Naive thymus-derived CD8-positive, alpha-beta T cell (primary cell): ENCODE measurements at places on chromosomes 16 and 17. TPM values are rescaled to one million over a fixed set of nuclear protein-coding genes. Genes with fewer than 3 reads are reported as not detected.

DNA sequence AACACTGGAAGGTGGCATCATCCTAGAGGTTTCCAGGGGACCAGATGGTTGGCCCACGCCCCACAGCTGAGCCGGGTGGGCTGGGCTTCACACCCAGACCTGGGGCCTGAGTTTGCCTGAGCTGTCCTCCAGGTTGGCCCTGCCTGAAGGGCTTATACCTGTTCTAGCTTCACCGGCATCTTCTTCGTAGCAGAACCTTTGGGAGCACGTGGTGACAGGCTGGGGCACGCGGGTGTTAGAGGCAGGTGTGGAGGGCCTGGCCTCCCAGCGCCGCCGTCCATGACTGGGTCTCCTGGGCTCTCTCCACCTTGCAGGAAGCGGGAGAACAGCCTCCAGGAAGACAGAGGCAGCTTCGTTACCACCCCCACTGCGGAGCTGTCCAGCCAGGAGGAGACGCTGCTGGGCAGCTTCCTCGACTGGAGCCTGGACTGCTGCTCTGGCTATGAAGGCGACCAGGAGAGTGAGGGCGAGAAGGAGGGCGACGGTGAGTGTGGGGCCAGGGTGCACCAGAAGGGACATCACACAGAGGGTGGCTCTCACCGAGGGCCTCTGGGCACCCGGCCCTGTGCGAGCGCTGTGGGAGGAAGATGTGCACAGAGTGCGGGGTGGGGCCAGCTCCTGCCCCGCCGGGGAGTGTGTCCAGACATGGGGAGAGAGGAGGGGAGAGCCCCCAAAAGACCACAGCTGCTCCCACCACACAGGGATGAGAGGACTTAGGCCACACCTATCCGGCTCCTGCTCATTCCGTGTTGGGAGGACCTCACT lies 4.6 kb upstream of the TEDC2 start:
- DNase-seq = no peak

GRCh38 chr17:30187573-30187972 lies 47.9 kb downstream of the SLC6A4 start:
- DNase-seq = no peak

DNA sequence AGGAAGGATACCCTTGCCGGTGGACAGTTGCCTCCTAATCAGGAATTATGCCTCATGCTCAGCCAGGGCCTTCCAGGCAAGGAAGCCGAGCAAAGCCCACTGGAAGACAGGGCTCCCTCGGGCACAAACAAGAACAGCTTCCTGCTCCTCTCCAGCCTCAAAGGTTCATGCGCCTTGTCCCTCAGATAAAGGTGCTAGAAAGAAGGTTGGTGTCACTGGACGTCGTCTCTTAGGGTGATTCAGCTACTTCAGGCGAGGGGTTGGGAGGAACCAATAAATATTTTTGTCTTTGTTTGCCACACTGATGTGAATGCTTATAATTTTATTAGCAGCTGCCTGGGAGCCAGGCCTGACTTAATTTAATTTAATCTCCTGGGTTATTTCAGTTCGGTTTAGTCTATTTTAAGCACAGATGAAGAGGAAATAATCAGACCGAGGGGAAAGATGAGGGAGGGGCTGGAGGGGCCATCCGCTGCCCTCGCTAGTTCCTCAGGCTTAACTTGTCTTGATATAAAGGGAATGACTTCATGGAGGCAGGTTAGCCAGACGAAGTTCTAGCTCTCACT lies 171.8 kb upstream of the CACNG5 start:
- DNase-seq = no peak

- no peak for DNase-seq
These were observed 136.2 kb upstream of the AXIN2 start for GRCh38 chr17:65697661-65698060.

- DNase-seq = no peak
These were observed 240.9 kb downstream of the CDH11 start for GRCh38 chr16:64880994-64881393.

- peak; percentile 64 for DNase-seq
These were observed 1.4 kb upstream of the KANSL1 start for GRCh38 chr17:46194393-46195216.

GRCh38 chr16:3538222-3538621 lies 37.4 kb downstream of the CLUAP1 start:
- DNase-seq = no peak

DNA sequence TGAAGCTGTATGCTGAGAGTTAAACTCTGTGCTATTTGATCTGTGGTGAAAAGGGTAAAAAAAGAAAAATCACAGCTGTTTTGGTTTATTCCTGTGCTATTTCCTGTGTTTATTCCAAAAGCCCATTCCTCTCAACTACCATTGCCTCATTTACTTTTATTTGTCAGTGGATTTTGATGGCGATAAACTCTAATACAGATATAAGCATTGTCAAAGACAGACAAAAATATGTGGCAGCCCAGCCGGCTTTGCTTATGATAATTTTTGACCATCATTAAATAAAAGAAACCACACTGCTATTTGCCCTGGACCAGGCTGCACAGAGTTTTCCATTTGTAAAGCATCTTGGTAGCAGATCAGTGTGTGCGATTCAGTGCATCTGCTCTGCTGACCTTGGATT lies 473.6 kb upstream of the ASIC2 start:
- DNase-seq = no peak

Gene RAD51C
- 50.7 TPM for polyA plus RNA-seq

GRCh38 chr16:72073560-72074230 lies 10.7 kb downstream of the HPR start:
- DNase-seq = no peak

Gene CFAP97D1
- not detected for polyA plus RNA-seq

Gene FOXF1
- polyA plus RNA-seq = not detected

DNA sequence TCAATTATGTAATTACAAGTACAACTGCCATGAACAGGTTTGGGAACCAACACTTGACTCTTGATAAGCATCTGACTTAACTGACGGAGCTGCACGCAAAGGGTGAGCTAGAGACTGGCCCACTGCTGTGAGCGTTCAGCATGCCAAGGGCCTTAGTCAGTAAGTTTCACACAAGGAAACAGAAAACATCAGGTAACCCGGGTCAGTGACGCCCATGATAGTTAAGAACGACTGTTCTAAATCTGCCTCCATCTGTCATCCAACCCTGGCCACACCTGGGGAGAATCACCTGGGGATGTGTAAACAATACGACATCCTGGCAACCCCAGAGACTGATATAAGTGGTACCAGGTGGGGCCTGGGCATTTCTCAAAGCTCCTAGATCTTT lies 12.3 kb downstream of the SMIM5 start:
- DNase-seq = no peak

Gene ARL5C
- not detected for polyA plus RNA-seq

- DNase-seq = no peak
These were observed 28.2 kb downstream of the BCO1 start for GRCh38 chr16:81266680-81267095.

- no peak for DNase-seq
These were observed 23.8 kb upstream of the SLC12A3 start for GRCh38 chr16:56841233-56841632.

DNA sequence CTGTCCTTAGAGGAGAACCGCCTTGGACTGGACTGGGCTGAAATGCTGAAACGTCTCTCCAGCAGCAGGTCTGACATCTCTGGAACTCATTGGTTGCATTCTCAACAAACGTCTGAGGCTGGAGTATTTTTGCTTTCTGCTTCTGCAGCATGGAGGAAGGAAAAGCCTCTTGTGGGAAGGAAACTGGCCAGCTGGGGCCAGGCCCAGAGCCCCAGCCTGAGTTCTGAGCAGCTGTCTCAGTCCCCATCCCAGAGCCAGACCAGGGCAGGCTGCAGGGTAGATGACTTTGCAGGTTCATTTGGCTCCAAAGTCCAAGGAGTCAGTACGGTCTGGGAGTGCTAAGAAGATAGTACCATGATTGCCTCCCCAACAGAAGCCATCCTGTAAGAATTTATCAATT lies 18.3 kb downstream of the TEKT3 start:
- DNase-seq = no peak

DNA sequence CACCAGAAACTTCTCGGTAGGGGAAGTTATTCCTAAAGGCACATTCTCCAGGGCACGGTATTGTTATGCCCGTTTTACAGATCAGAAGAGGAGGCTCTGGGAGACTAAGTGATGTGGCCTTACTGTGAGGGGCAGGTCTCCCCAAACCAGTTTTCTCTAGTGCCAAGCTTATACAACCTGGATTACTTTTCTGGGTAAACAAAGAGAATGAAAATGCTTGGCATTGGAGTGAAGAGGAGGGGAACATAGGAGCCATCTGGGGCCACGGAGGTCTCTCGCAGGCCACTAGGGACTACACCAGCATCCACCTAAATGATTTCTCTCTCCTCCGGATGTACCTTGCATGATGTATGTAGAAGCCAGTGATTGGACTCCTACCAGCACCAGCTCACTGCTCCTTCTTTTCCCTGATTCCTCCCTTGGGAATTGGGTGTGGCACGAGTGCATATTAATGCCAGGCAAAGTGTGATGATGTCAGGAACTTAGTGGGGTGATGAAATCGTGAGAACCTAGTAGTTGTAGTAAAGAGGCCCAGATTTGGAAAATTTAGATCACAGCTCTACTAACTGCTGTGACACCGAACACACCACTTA lies 674 bp downstream of the TOM1L1 start:
- DNase-seq = no peak

Gene TMEM238L
- polyA plus RNA-seq = not detected

Gene MEIOC
- polyA plus RNA-seq = 0.25 TPM

Gene PRR11
- 0.32 TPM for polyA plus RNA-seq

DNA sequence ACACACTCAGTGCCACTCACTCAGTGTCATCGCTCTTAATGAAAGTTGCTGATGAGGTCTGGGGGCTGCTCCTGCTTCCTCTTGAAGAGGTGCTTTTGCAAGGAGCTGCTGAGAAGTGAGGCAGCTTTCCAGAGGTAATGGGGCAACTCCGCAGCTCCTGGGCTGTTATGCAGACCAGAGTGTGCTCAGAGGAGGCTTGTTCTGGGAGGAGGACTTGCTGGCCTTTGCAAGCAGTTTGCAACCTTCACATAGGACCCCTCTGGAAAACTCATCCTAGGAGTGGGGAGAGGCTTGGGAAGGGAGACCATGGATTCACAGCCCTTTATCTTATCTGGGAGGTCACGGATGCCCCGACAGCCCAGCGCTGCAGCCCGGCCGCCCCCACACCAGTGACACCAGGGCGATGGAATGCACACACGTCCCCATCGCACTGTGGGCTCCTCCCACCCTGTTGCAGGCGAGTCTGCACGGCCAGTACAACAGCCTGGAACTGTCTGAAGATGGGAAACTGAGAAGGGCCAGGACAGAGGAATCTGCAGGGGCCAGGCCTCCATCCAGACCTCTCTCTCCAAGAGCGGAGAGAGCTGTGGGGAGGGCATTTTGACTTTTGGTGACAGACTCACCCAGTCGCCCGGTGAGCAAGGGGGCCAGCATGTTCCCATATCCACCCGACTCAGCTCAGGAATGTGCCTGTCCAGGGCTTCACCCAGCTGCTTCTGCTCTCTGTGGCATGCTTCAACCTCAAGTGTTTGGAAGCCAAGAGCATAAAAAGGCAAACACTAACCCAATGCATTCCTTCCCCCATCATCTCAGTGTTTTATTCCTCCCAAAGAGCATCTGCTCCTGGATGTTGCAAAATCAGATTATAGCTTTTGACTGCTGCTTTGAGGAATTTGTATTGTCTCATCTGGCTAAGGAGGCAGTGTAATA lies 78.6 kb upstream of the ZNF469 start:
- DNase-seq = no peak

Gene PIK3R6
- not detected for polyA plus RNA-seq

- DNase-seq = no peak
These were observed 78.4 kb upstream of the NKD1 start for GRCh38 chr16:50469744-50470321.

- DNase-seq = no peak
These were observed 24.5 kb downstream of the RNF135 start for GRCh38 chr17:30995347-30995746.

DNA sequence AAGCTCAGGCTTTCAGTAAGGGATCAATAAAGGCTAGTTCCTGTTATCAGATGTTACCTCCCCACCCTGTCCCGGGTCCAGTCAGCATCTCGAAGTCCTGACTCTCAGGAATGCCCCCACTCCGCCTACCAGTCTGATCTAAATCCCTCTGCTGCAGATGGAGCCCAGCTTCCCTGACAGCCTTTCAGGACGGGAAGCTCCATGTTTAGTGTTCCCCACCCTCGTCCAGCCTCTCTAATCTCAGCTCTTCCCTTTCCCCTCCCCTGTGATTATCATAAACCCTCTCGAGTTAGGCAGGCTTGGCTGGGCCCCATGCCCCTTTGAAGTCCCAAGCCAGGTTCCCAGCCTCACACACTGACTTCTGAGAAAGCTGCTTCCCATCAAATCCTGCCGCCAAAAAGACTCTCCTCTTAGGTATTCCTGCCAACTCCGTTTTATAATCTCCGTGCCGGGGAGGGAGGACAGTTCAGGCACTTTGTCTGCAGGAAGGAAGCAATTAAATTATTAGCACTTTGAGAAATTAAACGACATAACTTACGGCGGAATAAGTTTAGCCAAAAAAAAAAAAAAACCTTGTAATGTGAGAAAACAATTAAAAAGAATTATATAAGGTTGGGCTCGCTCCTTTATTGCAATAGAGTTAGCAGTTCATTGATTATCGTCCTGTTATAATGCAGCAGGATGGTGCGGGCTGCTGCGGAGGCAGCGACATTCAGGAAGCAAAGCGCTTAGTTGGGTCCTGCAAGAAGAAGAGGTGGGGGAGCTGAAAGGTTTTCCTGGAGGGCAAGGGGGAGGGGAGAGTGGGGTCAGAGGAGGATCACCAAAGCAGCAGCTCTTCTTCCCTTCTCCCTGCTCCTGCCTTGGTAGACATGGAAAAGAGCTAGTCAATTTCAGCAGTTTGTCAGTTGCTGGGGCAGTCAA lies 16.8 kb upstream of the ETV4 start:
- DNase-seq = no peak

GRCh38 chr16:68760671-68761275 lies 23.7 kb downstream of the CDH1 start:
- DNase-seq = no peak

DNA sequence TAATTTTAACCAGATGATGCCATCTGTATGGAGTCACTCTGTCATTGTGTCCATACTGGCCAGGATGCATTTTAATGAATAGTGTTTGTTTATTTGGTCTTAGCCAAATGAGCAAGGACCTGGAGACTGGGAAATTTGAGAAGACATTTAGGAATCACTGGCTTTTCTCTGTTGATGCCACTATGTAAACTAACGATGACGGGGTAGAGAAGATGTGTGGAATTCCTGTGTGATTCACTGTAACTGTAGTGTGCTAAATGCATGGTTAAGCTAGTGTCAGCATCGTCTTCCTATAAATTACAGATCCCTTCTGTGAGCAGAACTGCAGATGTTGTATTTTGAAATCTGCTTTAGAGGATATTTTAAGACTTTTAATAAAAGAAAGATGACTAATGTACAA lies 66.6 kb downstream of the NOS2 start:
- no peak for DNase-seq

Gene KCNH4
- polyA plus RNA-seq = not detected

Gene GP1BA
- polyA plus RNA-seq = not detected

- DNase-seq = no peak
These were observed 119.6 kb downstream of the WWOX start for GRCh38 chr16:78218856-78219651.

Gene ATP2A1
- polyA plus RNA-seq = not detected

Gene TMC8
- polyA plus RNA-seq = 72.9 TPM
